NCI-H526 (cell line): ENCODE measurements at places on chromosomes 1 and 21.
A peak's percentile ranks its signal among the peaks of the same experiment; 100 is the strongest.

- DNase-seq = no peak
Observed at GRCh38 chr1:231278100-231278790, 37.2 kb downstream of the GNPAT start.

DNA sequence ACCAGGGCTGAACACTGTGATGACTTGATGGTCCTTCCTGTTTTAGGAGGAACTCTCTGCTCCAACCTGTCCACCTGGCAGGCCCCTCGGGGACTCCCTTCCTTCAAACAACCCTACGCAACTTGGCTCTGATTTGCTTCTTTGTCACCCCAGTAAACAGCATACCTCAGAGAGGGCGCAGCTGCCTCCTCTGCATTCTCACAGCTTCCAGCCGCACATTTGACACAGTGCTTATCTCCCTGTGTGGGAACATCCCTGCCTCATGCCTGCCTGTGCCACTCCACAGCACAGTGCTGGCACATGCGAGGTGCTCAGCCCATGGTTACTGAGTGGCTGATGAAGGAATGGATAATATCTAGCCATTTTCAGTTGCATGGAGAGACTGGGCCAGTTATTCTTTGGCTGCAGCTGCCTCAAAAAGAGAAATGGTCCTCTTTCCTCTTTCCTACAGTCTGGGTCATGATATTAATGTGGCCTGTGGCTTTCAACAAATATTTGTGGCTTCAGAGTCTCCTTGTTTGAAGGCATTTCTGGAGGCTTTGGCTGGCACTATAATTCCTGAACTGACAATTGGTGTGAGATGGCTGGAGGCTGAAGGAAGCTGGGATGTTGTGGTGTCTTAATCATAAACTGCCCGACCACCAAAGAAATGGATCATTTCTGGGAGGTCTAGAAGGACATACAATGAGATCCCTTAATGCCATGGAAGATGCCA lies 77.9 kb downstream of the TENT5C start:
- DNase-seq = no peak

DNA sequence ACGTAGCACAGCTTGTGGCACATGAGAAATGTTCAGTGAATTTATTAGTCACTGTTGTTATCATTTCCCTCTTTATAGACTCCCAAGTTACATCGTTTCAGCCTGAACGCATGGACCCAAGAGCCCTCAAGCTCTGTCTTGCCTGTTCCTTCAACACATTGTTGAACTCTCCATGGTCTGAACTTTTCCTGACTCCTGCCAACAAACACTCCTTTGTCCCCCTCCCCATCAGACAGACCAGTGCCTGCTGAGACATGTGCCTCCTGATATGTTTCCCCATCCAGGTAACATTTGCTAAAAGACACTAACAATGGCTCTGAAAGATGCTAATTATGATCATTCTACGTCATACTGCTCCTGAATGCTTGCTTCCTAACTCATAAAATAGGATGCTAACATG lies 108.7 kb upstream of the NFIA start:
- DNase-seq = no peak

GRCh38 chr1:86993269-86993985 lies 79.0 kb downstream of the HS2ST1 start:
- DNase-seq = no peak

GRCh38 chr1:226702318-226702956 lies 36.6 kb downstream of the ITPKB start:
- DNase-seq = no peak

DNA sequence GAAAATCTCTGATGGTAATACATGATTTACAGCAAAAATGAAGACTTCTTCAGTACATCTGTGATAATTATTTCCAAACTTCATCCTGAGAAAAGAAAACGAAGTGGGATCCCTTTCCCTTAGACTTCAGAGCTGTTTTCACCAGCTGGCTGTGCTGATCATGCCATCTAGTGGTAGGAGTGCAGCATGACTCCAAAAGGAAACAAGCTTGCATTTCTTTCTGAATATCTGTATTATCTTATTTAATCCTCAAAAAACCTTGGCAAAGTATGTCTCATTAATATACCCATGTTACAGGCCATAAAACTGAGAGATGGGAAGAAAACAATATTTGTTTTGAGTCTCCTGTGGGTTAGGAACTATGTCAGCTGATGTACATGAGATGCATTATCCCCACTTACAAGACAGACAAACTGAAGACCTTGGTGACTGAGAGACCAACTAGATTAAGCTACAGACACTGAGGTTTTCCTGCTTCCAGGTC lies 9.8 kb upstream of the GJA8 start:
- peak; percentile 73 for DNase-seq

- no peak for DNase-seq
Observed at GRCh38 chr1:70688580-70688979, 277.5 kb downstream of the CTH start.

DNA sequence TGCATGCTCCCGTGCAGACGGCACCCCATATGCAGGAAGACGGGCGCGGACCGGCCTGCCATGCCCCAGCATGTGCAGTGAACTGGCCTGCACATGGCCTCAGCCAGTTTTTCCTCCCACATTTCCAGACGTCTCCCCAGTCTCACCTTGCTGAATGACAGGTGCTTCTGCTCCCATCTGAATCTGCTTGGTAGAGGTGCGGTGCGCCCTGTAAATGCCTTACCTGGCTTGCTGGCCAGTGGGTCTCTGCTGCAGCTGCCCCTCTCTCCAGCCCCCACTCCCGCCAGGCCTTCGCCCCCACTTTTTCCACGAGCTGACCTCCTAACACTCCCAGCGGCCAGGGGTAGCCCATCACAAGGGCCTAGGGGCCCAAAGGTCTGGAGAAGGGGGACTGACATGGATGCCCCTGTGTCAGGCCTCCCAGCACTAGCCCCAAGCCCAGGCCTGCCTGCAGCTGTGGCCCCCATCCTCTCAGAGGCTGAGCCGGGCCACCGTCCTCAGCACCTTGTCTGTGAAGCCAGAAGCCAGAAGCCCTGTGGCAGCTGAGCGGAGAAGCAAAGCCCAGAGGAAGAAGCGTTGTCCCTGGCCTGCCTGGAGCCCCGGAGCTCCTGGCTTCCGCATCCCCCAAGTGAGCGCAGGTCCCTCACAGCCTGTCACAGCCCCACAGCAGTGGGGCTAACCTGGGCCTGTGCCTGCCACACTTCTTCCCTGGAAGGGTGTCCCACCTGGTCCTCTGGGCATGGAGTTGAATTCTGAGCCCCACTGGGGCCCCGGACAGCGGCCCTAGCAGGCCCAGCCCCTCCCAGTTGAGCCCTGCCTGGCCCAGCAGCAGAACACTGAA lies 3.7 kb upstream of the SLC19A1 start:
- no peak for DNase-seq

DNA sequence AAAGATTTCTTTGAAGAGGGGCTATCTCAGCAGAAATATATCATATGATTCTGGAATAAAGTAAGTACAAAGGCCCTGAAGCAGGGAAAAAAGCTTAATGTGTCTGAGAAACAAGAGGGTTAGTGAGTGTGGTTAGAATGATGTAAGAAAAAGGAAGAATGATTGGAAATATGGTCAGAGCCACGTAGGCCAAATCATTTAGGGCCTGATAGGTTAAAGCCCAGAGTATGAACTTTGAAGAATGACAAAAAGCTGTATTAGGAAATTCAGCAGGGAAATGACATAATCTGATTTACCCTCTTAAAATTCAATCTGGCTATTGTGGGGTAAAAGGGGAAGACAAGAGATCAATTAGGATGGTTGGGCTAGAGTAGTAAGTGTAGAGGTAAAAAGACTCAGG lies 69.0 kb upstream of the MUTYH start:
- DNase-seq = no peak

- no peak for DNase-seq
Observed at GRCh38 chr1:183783767-183784637, 20.9 kb upstream of the RGL1 start.

DNA sequence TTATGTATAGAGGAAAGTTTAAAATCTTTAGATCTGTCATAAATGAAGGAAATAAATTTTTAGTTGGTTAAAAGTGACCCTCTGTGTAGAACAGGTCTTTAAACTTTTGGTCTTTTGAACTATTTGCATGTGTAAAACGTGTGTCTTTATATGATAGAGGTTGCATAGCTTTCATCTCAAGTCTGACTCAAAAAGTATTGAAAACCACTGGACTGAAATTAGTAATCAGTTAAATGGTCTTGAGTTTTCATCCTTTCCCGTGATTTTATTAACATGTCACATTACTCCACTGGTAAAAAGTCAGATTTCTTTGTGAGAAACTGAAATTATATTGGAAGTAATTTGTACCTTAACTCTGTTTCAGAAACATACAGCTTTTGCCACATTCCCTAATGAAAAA lies 1.8 kb downstream of the RNPC3 start:
- no peak for DNase-seq

GRCh38 chr1:191634801-191635508 lies 523.3 kb upstream of the RGS18 start:
- no peak for DNase-seq

GRCh38 chr21:25054689-25055088 lies 552.6 kb downstream of the MRPL39 start:
- no peak for DNase-seq

DNA sequence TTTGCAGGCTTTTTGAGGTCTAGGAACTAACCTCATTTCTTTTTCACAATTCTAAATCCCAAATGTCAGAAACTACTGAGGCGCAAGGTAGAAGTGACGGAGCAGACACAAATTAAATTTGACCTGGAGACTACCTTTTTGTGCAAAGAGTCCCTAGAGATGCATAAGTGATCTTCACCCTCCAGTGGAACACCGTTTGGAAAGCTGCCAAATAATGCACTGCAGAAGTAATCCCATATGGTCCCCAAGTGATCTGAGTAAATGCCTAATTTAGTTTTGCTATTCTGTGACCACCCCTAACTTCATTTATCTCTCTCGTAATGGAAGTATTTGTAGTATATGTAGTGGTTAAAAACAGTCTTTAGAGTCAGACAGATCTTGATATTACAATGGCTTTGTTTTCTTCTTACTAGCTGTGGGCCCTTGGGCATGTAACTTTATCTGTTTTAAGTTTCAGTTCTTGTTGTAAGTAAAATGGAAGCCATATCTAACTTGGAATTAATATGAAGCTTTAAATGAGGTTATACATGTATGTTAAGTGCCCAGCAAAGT lies 70.4 kb upstream of the IPO9 start:
- no peak for DNase-seq

- no peak for DNase-seq
Observed at GRCh38 chr1:91487469-91487868, 13.2 kb upstream of the CDC7 start.

DNA sequence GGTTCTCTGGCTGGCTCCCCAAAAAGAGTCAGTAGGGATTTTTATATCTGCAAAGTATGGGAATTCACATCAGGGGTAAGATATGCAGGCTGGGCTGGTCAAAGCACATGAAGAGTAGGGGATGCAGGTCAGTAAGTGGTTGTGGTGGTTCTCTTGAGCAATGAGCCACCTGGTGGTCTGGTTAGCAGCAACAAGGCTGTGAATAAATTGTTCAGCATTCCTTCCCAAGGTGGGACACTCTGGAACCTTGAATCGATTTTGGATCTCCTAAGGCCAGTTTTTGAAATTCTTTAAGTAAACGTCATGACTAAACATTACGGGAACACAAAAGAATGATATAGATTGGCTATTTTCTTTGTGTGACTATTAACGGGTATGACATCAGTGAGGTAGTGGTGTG lies 563.0 kb upstream of the NEGR1 start:
- DNase-seq = peak; percentile 7

- DNase-seq = no peak
Observed at GRCh38 chr1:55252942-55253589, 37.9 kb upstream of the USP24 start.

GRCh38 chr1:226574044-226574443 lies 25.5 kb downstream of the STUM start:
- DNase-seq = no peak

DNA sequence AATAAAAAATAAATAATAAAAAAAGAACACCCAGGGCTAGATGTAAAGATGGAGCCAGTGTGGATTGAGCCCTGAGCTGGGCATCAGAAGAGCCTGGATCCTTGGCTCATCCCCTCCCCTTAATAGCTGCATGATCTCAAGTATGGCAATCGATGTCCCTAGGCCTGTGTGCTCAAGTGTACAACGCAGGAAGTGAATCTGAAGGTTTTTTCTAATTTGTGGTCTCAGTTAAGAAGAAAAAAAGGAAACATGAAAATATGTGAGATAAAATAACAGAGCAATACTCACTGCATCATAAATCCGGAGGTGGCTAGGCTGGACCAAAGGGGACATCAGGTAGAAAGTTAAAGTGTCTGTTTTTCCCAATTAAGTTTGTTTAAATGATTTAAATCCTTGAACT lies 47.3 kb upstream of the SLC44A3 start:
- no peak for DNase-seq

- no peak for DNase-seq
Observed at GRCh38 chr1:22412932-22413727, 38.5 kb upstream of the ZBTB40 start.

- no peak for DNase-seq
Observed at GRCh38 chr1:59990470-59990869, 63.9 kb upstream of the CYP2J2 start.

DNA sequence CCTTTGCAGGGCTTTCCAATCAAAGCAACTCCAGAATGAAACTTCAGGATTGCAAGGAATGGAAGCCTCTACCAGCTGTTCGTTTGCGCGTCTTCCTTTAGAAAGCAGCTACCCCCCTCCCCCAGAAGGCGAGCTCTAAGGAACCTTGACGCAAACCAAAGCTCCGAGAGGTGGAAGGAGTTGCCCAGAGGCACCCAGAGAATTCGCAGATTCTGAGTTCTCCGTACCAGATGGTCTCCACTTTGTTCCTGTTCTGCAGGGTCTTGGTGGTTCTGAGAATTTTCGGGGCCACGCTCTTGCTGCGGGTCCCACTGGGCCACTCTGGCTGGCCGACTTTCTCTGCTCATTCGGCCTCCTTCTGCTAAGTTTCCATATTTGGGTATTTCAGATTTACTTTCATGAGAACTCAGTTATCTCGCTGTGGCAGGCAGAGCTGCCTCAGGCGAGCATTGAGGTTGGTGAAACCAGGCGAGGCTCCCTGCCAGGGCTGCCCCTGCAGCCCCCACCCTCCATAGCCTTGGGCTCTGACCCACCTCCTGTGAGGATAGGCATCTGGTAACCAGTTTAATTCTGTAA lies 801 bp downstream of the TRAF5 start:
- peak; percentile 23 for DNase-seq

DNA sequence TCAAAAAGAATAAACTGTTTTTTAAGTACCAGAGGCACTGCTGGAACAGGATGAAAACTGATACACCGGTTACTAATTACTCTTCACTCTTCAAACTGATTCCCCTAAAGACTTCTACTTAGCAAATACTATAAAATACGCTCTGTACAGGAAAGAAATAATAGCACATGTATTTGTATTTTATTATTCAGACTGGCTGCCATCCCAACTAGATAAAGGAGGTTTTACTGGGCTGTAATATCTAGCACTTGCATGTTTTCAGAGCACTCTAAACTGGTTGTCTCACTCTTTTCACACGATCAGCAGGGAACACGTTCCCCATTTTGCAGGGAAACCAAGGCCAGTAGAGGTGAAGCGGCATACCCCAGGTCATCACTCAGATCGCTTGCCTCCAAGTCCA lies 9.2 kb downstream of the SMIM12 start:
- no peak for DNase-seq

- no peak for DNase-seq
Observed at GRCh38 chr1:47617381-47618221, 179.8 kb downstream of the FOXD2 start.

GRCh38 chr1:159778266-159778665 lies 2.5 kb upstream of the DUSP23 start:
- no peak for DNase-seq

- no peak for DNase-seq
Observed at GRCh38 chr1:79599257-79599656, 592.7 kb upstream of the ADGRL4 start.

- no peak for DNase-seq
Observed at GRCh38 chr1:238196516-238196915, 305.8 kb upstream of the ZP4 start.

- no peak for DNase-seq
Observed at GRCh38 chr21:42858185-42858847, 21.0 kb downstream of the WDR4 start.
